ENCODE measurements at places on chromosomes 2 and 18. TPM values are rescaled to one million over a fixed set of nuclear protein-coding genes. Genes with fewer than 3 reads are reported as not detected.
A peak's percentile ranks its signal among the peaks of the same experiment; 100 is the strongest.

DNA sequence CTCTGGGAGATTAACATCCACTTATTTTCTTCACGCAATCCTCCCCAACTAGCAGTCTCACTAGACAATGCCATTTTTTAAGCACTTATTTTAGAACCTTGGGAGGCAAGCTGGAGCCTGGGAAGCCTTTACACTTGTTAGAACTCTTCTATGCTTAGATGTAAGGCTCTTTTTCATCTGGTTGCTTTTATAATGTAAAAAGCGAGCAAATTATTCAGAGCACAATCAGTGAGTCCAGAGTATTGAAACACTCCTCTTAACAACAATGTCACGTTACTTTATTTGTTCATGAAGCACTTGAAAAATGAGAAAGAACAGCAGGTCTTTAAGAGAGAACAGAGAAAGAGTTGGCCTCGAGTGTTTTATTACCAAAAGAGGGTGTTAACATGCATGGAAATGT lies 84.1 kb upstream of the SLC8A1 start:
- no peak for DNase-seq

GRCh38 chr18:76274468-76275289 lies 220.4 kb downstream of the ZNF516 start:
- DNase-seq = peak; percentile 15

EGR4 gene
- not detected for total RNA-seq

POTEJ gene
- not detected for total RNA-seq

- DNase-seq = no peak
Measured at GRCh38 chr2:237294460-237294859, 119.5 kb downstream of the COL6A3 start.

DNA sequence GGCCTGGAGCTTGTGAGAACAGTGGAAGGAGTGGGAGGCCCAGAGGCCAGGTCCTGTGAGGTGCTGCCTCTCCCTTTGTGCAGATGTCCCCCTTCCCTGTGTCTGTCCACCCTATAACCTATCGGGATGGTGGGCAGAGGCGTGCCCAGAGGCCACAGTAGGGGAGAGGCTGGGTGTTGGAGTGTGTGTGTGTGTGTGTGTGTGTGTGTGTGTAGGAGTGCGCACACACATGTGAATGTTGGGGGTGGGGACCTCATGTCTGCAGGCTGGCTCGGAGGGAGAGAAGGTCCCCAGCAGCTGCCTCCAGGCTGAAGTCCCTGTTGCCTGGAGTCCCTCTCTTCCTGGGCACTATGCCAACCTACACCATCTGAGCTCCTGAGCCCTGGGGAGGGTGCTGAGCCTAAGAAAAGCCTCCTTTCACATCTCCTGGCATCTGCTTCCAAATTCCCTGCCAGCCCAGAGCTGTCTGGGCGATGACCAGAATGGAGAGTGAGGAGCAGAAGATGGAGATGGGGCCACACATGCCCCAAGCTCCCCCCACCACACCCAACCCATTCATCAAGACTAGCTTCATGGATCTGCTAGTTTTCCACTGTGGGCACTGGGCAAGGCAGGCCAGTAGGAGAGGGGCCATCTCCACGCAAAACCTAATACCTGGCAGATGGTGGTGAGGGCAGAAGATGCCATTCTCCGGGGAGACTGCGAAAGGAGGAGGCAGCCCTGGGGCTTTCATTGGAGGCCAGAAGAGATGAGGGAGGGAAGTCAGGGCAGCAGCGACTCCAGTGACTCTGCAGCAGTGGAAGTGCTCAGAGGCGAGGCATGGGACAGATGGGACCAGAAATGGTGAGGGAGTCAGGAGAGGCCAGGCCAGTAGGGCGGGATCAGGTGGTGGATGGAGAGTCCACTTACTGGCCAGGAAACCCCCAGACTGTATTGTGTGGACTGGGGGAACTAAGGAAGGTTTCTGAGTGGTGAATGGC lies 20.3 kb downstream of the KCNK3 start:
- no peak for DNase-seq

- no peak for DNase-seq
Measured at GRCh38 chr2:105329197-105329554, 359 bp downstream of the TGFBRAP1 start.

TUBB8B gene
- total RNA-seq = not detected

DNA sequence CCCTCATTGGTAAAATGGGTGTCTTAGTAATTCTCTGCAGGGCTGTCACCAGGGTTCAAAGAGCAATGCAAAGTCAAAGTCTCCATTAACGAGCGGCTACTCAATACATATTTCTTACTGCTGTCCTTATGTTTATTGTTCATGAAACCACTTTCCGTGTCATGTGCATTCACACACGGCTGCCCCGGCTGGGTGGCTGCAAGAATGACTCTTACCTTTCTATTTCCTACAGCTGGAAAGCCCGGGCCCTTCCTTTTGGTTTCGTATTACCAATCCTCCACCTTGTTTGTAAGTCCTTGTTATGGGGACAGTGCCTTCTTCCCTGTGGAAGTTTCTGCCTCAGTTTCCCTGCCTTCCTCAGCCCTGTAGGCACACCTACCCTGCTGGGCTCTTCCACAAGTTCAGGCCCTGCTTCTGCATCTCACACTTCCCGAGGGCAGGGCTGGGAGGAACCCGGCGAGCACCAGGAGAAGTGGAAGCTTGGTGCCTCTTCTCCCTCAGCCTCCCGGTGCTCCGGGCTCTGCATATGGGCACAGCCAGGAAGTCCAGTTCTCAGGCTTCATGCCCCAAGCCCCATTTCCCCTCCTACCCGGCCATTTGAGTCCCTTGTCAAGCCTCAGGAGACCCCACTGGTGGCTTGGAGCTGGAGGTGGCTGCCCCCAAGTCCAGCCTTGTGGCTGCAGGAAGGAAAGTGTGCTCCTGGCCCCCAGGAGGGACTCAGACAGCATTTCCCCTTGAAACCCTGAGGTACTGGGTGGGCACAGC lies 18.7 kb upstream of the ACKR3 start:
- DNase-seq = no peak

- no peak for DNase-seq
Measured at GRCh38 chr2:41894563-41895333, 153.1 kb upstream of the PKDCC start.

DNA sequence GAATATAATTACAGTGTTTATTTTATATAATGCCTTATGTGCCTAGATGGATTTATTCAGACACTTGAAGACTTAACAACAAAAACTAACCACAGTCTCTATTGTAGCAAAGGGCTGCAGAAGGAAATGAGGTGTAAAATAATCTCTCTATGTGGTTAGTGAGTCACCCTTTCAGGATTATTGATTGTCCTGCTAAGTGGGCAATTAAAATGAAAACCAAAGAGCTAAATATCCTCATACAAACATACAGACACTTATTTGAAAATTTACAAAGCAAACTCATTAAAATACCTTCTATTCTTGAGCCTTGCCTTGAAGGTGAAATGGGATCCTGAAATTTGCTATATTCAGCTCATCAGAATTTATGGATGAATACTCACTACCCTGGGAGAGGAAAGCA lies 27.7 kb upstream of the DCC start:
- DNase-seq = peak; percentile 41

CPO gene
- not detected for total RNA-seq

- no peak for DNase-seq
Measured at GRCh38 chr2:80168801-80169200, 135.8 kb downstream of the LRRTM1 start.

SP5 gene
- total RNA-seq = 7.3 TPM

GRCh38 chr2:226631671-226632070 lies 167.9 kb downstream of the IRS1 start:
- no peak for DNase-seq

GRCh38 chr18:25190472-25190871 lies 161.5 kb downstream of the ZNF521 start:
- no peak for DNase-seq

DNA sequence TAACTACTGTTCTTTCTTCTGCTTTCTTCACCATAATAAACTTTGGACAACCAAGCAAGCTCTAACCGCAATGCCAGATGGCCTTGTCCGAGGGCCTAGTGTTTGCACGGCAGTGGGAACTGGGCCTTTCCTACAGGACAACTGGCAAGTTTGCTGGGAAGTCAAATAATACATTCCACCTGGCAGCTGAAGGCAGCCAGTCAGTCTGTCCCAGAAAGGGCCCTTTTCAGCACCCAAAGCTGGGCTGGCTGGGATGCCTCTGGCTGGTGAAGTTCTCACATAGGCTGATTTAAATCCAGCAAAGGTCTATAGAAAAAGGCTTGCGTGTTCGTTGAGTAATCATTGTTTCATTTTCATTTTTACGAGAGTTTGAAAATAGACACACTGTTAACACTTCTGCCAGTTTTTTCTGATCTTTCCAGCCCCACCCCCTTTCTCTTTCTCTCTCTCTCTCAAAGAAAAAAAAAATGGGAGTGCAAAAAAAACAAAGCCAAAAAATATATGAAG lies 110.0 kb upstream of the EPAS1 start:
- no peak for DNase-seq

GRCh38 chr2:16615246-16615645 lies 50.4 kb downstream of the CYRIA start:
- DNase-seq = no peak

GRCh38 chr2:182186132-182186735 lies 200.6 kb downstream of the PPP1R1C start:
- DNase-seq = peak; percentile 56

DNA sequence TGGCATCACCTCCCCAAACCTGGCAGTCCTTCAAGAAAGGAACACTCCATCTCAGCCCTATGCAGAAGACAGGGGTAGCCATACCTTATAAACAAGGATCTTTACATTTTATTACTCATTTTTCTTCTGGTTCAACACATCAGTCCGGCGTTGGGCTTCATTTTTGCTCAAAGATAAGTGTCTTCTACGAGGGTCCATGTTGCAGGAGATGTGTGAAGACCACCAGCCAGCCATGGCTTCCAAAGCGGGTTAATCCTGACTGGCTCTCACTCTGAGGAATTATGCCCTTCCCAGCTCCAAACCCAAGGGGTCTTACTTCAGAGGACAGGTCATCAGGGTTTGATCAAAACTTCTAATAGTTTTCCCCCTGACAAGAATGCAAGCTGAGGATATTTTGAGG lies 23.9 kb upstream of the GNAL start:
- no peak for DNase-seq

AQP12B gene
- not detected for total RNA-seq

- DNase-seq = no peak
Measured at GRCh38 chr2:197254776-197255530, 55.6 kb downstream of the ANKRD44 start.

GRCh38 chr18:49028091-49028490 lies 77.3 kb upstream of the SMAD7 start:
- DNase-seq = no peak

DNA sequence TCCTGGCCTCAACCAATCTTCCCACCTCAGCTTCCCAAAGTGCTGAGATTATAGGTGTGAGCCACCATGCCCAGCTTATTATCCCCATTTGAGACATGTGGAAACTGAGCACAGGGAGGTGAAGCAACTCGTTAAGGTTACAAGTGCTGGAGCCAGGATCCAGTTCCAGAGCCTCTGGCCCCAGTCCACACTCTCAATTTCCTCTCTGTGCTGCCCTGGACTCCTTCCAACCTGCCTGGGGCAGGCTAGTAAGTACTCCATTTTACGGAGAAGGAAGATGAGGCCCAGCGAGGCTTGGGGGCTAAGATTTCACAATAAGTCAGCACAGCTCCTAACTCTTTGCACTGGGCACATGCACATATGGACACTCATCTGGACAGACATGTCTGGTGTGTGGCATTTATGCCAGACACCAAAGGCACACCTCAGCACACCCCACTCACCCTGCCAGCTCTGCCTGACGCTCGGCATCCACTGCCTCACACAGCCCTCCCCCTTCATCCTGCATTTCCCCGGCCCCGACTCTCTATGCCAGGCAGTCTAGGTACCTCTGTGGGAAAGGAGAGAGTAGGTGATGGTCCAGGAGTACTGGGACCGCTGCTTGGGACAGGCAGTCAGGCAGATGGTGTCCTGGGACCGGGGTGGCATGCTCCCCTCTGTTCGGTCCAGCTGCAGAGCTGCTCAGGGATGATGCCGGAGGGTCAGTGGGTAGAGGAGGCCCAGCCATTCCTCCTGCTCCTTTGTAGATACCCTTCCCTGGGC lies 20.5 kb downstream of the CFAP65 start:
- DNase-seq = no peak

GRCh38 chr2:133063775-133064174 lies 393.8 kb upstream of the LYPD1 start:
- no peak for DNase-seq

DNA sequence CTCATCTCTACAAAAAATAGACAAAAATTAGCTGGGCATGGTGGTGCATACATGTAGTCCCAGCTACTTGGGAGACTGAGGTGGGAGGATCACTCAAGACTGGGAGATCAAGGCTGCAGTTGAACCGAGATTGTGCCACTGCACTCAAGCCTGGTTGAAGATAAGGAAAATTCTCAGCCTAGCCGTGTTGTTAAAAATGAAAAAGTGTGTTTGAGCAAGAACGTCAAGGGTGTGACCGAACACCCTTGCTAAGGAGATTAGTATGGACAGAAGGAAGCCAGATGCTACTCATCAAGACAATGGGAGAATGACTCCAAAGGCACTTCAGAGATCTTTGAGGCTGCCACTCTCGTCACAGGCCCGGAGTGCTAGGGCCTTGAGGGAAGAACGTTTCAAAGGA lies 70.0 kb upstream of the NDUFV2 start:
- no peak for DNase-seq

GRCh38 chr2:12180031-12180430 lies 433.6 kb downstream of the LPIN1 start:
- no peak for DNase-seq

DNA sequence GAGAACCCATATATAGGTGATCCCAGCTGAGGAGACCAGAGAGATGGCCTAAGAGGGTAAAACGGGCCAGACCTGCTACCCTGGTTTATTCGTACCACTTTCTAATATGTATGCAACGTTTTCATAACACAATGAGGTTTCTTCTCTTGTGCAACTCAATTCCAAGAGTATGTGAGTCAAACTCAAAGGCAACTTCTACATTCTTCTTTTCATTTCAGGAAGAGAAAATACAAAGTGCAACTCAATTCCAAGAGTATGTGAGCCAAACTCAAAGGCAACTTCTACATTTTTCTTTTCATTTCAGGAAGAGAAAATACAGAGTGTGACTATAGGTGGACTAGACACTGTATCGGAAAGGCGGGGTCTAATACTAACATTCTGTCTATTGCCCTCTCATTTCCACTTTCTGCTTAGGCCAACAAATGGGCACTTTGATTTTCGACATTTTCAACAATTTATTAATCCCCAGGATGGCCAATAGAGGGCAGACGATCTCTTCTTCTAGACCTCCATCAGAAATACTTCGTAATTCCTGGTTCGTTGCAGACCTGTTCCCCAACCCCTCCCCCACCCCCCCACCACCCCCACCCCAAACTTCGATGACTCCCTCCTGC lies 3.7 kb upstream of the CRIM1 start:
- no peak for DNase-seq

GRCh38 chr2:9268301-9269080 lies 61.9 kb downstream of the ASAP2 start:
- DNase-seq = no peak

GRCh38 chr2:64517511-64517884 lies 6.6 kb upstream of the AFTPH start:
- no peak for DNase-seq

ATAD2B gene
- total RNA-seq = 12.8 TPM
